ENCODE measurements at places on chromosomes 7 and 10.

- no peak for DNase-seq
Observed at GRCh38 chr7:123437447-123437995, 96.9 kb downstream of the IQUB start.

DNA sequence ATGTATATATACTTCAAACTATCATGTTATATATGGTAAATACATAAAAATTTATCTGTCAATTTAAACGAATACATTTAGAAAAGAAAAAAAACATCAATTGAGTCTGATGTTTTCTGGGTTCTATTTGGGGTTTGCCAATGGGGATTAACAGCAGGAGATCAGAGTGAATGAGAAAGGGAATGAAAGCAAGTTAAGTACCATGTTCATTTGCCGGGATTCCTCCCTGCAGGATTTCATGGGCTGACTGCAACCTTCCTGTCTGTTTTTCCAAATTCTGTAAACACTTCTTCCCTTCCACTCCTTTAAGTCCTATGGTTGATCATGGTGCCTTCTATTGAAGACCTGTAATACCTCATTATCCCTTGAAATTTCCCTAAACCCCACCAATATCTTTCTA lies 33.9 kb upstream of the SEMA3A start:
- DNase-seq, result no peak

DNA sequence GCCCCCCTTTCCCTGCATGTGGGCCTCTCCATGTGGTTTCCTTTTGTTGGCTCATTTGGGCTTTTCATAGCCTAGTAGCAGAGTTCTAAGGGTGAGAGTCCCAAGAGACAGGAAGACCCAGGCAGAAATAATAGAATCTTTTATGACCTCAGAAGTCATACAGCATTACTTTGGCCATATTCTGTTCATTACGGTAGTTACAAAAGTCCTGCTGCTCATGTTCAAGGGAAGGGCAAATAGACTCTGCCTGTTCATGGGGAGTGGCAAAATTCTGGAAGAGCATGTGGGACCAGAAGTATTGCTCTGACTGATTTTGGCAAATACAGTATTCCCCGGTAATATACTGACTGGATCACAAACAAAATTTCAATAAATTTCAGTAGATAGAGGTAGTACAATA lies 910.3 kb downstream of the LRMDA start:
- DNase-seq, result no peak

- no peak for DNase-seq
Observed at GRCh38 chr7:16708511-16708910, 45.0 kb upstream of the TSPAN13 start.

DNA sequence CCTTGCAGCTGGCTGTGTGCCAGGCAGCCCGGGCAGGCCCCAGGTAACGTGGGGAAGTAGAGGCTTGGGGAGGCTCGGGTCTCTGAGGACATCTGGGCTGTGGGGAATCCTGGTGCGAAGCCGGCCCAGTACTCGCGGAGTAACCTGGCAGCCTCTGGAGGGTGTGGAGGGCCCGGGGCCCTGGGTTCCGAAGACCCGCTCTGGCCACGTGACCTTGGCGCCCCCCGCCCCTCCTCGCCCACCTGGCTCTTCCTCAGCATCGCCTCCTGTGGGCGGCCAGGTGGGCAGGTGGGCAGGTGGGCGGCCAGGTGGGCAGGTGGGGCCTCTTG lies 143.1 kb downstream of the WDR37 start:
- DNase-seq, result no peak

- no peak for DNase-seq
Observed at GRCh38 chr7:92517631-92518030, 10.7 kb downstream of the PEX1 start.

DNA sequence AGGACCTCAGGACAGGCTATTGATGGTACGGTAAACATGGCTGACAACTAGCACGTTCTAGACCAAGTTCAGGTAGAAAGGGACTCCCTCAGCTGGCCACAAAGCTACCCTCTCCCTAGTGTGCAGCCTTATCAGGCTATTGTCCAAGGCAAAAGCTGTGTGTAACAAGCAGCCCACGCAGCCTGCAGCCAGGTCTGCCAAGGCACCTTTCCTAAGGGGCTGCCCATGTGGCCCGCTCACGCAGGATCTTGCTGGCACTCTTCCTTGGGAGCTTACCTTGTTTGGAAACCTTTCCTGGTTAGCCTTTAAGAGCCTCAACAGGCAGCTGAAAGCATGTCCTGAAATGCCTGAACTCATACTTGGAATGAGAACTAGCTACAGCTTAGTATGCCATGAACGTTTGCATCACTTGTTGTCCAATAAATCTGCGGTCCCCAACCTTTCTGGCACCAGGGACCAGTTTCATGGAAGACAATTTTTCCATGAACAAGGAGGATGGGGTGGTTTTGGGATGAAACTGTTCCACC lies 51.7 kb downstream of the SYPL1 start:
- no peak for DNase-seq

- no peak for DNase-seq
Observed at GRCh38 chr10:131666091-131666490, 234.7 kb upstream of the PPP2R2D start.

DNA sequence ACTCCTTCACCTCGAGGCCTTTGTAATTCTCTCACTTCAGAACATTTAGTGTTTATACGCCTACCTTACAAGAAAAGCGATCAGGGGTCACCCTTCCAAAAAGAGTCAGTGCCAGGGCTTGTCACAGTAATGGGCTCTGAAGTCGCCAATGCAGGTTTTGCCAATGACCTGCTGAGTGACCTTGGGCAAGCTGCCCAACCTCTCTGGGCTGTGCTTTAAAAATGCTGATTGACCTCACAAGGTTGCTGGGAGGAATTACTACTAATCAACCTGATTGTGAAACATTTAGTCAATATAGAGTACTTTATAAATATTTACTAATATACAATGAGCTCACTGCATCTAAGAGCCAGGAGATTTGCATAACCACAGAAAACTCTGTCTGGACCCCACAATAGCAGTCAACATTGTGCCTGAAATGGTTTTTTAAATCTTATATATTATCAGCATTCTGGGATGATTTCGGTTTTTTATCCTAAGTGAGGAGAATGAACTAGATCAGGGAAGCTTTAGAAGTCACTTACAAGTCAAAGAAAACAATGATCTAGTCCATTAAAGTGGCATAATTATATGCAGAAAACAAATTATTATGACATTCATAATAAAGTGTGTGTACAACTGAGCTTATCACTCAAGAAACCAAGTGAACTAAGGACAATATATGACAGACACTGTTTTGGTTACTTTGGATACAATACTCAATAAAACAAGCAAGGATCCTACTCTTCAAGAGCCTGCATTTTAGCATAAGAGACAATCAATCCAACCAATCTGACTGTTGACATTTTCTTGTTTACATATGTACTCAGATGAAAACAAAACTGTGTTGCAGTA lies 290.5 kb downstream of the SORCS1 start:
- DNase-seq, result no peak

DNA sequence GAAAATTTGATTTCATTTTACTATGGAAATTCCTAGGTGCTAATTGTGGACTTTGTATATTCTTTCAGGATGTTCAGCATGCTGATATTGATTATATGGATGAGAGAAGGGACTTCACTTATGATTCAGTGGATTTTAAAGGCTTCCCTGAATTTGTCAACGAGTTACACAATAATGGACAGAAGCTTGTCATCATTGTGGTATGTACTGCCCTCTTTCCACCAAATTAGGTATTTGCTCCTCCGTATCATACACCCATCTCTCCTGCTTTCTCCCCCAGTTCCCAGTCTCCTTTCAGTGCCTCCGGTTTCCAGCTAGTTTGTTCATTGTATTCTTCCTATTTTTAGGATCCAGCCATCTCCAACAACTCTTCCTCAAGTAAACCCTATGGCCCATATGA lies 34.6 kb downstream of the MGAM start:
- DNase-seq, result peak; percentile 70

DNA sequence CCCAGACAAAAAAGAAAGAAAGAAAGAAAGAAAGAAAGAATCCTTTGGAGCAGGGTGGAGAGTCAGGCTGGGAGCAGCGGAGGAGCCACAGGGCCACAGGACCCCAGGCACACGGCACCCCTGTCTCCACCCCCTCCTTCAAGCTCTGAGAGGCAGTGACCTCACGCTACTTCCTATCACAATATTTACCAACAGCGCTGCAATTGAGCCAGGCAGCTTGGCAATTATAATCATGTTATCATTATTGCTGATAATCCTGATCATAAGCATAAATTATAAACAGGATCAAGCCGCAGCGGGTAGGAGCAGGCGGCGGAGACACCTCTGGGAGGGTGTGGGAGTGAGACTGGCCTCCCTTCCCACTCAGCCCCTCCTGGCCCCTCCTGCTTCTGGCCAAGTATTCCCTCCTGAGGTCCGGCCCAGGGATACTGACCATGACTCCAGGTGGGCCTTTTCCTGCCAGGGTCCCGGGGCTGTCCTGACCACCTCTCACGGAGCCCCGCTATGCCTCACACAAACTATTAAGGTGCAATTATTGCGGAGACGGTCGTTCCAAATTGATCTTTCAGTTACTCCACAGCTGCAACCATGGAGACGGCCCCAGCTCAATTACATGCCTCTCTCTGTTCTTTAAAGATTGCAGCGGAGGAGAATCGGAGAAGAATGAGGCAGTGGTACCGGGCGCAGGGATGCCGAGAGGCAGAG lies 10.0 kb upstream of the GTF2IRD1 start:
- no peak for DNase-seq

GRCh38 chr10:116353817-116354216 lies 29.6 kb downstream of the CCDC172 start:
- DNase-seq, result no peak

DNA sequence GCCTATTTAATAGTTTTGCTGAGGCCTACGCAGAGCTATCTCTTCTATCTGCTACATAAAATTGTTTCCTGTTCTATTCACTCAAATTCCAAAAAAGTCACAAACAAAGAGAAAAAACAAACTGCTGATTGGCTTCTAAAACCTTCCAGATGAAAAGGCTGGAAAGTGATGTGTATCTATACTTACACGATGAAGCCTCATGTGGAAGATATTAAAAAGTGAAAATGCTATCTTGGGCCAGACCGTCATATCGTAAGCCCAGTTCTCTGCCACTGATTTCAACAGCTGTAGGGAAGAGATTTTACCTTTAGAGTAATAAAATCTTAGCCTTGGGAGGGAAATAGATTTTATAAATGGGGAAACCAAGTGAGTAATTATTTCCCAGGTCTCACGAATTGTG lies 394.8 kb downstream of the KIF20B start:
- DNase-seq, result no peak

- no peak for DNase-seq
Observed at GRCh38 chr7:2681929-2682799, 5.8 kb upstream of the AMZ1 start.

DNA sequence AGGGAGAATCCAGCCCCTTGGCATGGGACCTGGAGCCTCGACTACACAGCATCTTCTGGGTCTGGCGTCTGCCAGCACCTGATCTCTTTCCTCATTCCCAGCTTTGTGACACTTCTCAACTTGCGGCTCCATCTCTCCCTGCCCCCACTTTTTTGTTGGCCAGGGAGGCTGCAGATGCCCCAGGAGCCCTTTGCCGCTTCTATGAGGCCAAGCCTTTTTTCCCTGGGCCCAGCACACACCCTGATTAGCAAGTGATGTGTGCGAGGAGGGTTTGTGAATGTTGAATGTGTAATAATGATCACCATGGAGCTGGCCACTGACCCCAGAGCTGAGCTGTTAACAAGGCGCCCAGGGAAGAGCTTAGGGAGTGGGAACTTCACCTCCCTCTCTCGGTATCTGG lies 4.4 kb downstream of the EVX1 start:
- no peak for DNase-seq

- no peak for DNase-seq
Observed at GRCh38 chr10:20962165-20962564, 65.1 kb upstream of the NEBL start.

DNA sequence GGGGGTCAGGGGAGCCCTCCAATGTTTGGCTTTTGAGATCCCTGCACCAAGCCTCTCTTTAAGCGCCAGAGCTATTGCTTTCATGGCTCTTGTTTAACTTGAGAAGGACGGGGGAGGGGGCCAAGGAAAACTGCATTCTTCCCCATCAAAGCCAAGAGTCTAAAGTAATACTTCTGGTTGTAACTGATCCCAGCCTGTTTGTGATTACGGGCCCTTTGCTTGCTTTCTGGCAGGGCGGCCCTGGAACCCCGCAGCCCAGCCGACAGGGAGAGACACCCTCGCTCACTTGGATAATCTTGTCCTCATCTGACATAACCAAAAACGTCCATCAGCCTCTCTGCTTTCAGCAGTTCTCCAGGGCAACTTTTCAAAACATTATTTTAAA lies 154.7 kb downstream of the NEURL1 start:
- DNase-seq, result no peak

DNA sequence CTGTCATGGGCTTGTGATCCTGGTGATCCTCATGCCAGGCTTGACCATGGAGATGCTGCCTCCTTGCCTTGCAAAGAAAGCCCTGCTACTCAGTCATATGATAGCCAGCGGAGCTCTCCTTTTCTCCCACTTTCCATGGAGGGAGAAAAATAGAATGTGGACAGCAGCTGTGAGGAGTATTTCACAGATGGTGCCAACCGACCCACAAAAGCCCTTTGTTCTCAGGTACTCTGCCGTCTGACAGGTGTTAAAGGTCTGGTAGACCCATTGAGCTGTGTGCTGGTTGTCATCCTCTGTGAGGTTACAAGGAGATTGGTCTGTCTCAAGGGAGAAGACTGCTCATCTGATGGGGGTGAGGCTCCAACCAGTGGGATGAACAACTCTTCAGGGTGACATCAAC lies 29.5 kb upstream of the COBL start:
- DNase-seq, result no peak

GRCh38 chr7:121610243-121610642 lies 214.1 kb upstream of the FAM3C start:
- no peak for DNase-seq

GRCh38 chr10:125692196-125692595 lies 9.2 kb upstream of the TEX36 start:
- DNase-seq, result no peak

DNA sequence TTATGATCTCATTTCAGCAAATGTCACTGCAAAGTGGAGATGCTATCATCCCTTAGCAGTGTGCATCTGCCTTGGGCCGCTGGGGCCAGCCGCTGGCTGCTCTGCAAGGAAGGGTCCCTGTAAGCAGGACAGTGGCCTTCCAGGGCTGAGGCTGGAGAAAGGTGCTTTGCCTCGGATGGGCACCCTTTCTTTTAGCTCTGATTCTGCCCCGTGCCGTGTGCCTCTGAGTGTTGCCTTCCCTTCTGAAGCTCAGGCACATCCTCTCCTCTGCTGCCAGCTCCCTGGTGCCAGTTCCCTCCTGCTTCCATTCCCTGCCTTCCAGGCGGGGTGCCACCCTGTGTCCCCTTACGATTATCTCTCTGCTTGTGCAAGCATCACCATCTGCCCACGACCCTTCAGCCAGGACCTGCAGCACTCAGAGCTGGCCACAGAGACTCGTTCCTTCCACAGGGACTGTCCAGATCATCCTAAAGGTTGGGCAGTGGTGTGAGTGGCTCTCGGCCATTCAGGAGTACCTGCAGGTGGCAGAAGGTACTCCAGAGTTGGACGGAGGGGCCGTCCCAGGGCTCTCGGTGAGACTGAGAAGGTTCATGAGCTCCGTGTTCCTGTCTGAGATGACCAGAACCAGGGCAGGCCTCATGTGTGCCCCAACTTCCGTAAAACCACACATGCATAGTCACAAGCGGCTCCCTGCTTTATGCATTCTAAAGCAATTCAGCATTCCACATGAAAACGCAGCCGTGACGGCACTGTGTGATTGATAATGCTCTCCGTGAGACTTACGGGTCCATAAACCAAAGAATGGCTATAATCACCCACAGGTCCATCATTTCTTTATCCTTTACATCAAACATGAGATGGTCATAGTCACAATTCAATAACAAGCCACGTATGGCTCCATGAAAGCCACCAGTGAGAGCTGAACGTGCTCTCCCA lies 371.4 kb downstream of the DNAJB6 start:
- DNase-seq, result no peak

- peak; percentile 35 for DNase-seq
Observed at GRCh38 chr10:37975401-37975991, 951 bp downstream of the ZNF25 start.

- DNase-seq, result no peak
Observed at GRCh38 chr7:36986511-36986933, 262.2 kb upstream of the AOAH start.

Measured in inflammatory macrophage treated with lipopolysaccharide for 1 hour (primary cell).